ENCODE measurements at places on chromosomes 7 and 10. TPM values are rescaled to one million over a fixed set of nuclear protein-coding genes. Genes with fewer than 3 reads are reported as not detected.
A peak's percentile ranks its signal among the peaks of the same experiment; 100 is the strongest.

Gene IMPDH1
- total RNA-seq: 54.2 TPM

Gene MACC1
- total RNA-seq: 14.6 TPM

Gene RAMP3
- 0.85 TPM for total RNA-seq

DNA sequence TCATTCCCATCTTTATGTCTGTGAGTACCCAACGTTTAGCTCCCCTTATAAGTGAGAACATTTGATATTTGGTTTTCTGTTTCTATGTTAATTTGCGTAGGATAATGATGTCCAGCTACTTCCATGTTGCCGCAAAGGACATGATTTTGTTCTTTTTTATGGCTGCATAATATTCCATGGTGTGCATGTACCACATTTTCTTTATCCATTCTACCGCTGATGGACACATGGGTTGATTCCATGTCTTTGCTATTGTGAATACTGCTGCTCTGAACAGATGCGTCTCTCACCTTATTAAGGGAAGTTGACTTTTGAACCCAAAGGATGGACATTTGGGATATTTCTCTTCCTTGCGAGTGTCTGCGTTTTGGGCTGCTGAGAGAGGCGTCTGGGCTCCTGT lies 50.2 kb downstream of the GTF2IRD1 start:
- H3K36me3 ChIP-seq: peaks cover 10% of the 10 kb centered on the region
- no peak for DNase-seq
- H3K27me3 ChIP-seq: no peaks in the 10 kb centered on the region
- no peak overlapping the region for H3K4me3 ChIP-seq

DNA sequence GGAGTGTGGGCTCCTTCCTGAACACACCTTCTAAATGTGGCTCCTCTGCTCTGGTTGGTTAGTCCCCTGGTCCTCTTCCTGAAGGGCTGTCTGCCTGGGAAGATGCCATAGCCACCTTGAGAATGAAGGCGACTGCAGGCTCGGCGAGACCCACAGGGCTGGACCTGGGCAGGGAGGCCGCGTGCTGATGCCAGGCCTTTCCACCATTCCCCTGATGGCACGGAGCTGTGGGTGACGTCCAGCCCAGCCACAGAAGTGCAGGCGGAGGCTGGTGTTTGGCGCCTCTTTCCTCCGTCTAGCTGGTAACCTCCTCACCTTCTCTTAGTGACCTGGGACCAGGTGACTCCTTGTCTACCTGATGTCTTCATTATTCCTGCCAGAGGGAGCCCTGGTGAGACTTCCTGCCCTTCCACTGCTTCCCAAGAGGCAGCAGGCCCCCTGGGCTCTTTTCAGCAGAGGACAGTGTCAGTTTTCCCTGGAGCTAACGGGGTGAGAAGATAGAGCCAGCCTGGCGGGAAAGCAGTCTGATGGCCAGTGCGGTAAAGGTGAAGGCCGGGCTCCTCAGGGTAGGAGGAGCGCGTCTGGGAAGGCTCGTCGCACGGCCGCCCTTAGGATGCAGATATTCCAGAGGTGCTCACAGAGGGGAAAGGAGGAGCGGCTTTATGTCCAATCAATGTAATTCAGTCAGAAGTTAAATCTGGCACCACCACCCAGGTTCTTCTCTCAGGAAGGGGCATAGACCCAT lies 34.9 kb downstream of the GBX1 start:
- peaks cover 31% of the 10 kb centered on the region for H3K36me3 ChIP-seq
- H3K27me3 ChIP-seq: no peaks in the 10 kb centered on the region
- no peak overlapping the region for H3K4me3 ChIP-seq
- H3K27ac ChIP-seq: no peak overlapping the region
- no peak for DNase-seq

- no peak overlapping the region for H3K4me3 ChIP-seq
- H3K36me3 ChIP-seq: no peaks in the 10 kb centered on the region
- H3K27ac ChIP-seq: no peak overlapping the region
- H3K4me1 ChIP-seq: no peaks in the 10 kb centered on the region
- DNase-seq: no peak
Measured at GRCh38 chr10:102850025-102850518, 4.0 kb upstream of the BORCS7 start.

DNA sequence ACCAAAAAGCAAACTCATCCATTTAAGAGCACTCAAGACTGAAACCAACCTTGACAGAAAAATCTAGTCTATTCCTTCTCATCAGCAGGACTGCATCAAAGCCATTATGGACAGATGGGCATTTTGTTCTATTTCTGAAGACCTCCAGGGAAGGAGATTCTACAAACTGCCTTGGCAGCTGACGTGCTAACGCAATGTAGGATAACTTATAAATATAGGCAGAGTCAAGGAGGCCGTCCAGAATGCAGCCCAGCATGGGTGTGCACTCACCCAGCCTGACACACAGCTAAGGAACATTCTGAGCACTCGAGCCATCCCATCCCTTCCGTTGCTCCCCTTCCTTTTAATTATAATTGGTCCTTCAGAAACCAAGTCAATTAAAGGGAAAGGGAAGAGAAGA lies 25.3 kb upstream of the NEBL start:
- no peaks in the 10 kb centered on the region for H3K27me3 ChIP-seq
- H3K27ac ChIP-seq: no peak overlapping the region
- no peaks in the 10 kb centered on the region for H3K36me3 ChIP-seq
- no peaks in the 10 kb centered on the region for H3K4me1 ChIP-seq
- DNase-seq: no peak

GRCh38 chr10:102231357-102232318 lies 5.5 kb downstream of the ELOVL3 start:
- H3K27me3 ChIP-seq: peaks cover 99% of the 10 kb centered on the region
- H3K4me3 ChIP-seq: peak overlapping the region; percentile 62
- DNase-seq: peak; percentile 89
- no peak overlapping the region for H3K27ac ChIP-seq
- H3K36me3 ChIP-seq: no peaks in the 10 kb centered on the region

DNA sequence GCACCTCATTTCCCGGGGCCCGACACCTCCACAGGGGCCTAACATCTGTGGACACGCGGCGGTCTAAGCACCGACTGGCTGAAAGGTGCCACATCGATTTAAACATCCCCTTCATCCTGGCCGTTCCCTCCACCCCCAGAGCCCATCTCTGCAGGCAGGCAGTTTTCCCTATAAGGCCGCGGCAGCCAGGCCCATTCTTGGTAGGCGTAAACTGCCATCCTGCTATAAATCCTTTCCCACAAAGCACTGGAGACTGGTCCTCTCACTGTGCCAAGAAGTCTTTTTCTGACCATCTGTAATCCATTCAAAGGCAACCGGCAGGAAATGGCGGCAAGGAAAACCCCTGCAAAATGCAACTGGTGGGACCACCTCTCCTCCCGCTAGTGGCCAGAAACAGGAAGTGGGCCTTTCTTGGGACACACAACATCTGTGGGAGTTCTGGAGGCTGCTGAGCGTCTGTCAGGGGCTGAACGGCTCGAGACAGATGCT lies 22.4 kb downstream of the ATXN7L1 start:
- H3K4me1 ChIP-seq: peaks cover 61% of the 10 kb centered on the region
- 0 out of 2 replicates have a peak overlapping the region, but pooled peaks have one; percentile 24 for H3K27ac ChIP-seq
- no peak overlapping the region for H3K4me3 ChIP-seq
- peak; percentile 33 for DNase-seq
- H3K36me3 ChIP-seq: peaks cover 6% of the 10 kb centered on the region

GRCh38 chr10:8057636-8058273 lies 3.3 kb downstream of the GATA3 start:
- H3K4me1 ChIP-seq: peaks cover 77% of the 10 kb centered on the region
- H3K27me3 ChIP-seq: peaks cover 96% of the 10 kb centered on the region
- peak overlapping the region; percentile 60 for H3K4me3 ChIP-seq
- H3K27ac ChIP-seq: no peak overlapping the region
- no peak for DNase-seq

GRCh38 chr10:57692255-57692980 lies 575.3 kb downstream of the IPMK start:
- no peaks in the 10 kb centered on the region for H3K36me3 ChIP-seq
- H3K4me3 ChIP-seq: no peak overlapping the region
- H3K4me1 ChIP-seq: peaks cover 4% of the 10 kb centered on the region
- no peak overlapping the region for H3K27ac ChIP-seq
- no peak for DNase-seq

- no peaks in the 10 kb centered on the region for H3K36me3 ChIP-seq
- H3K27me3 ChIP-seq: no peaks in the 10 kb centered on the region
- H3K4me1 ChIP-seq: no peaks in the 10 kb centered on the region
- no peak overlapping the region for H3K4me3 ChIP-seq
- DNase-seq: no peak
- H3K27ac ChIP-seq: no peak overlapping the region
Measured at GRCh38 chr10:86545101-86545500, 23.5 kb upstream of the WAPL start.

DNA sequence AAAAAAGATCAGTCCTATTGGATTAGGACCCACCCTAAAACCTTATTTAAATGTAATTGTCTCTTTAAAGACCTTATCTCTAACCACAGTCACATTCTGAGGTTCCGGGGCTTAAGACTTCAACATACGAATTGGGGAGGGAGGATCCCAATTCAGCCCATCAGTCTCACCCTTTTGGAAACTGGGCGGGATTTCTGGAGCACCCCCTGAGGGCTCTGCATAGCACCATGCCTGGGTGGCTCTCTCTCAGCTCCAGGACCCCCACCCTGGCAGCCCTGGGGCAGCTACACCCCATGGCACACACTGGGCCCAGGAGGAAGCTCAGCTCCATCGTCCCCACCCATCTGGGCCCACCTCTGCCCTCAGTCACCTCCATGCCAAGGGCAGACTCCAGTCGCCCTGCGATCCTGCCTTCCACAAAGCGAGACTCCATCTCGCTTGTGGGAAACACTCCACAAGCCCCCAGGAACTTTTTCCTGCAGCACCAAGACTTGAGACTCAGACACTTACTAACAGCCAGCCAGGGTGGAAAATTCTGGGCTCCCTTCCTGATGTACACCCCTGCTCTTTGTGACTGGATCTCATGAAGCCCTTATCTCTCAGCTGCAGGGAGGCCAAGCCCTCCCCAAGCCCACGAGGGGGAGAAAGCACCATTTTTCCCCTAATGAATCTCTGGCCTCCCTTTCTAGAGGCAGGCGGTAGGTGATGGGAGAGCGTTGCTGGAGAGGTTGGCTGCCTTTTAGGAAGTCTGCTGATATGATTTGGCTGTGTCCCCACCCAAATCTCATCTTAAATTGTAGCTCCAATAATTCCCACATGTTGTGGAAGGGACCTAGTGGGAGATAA lies 90.8 kb upstream of the KDM7A start:
- H3K27ac ChIP-seq: no peak overlapping the region
- DNase-seq: no peak
- H3K27me3 ChIP-seq: no peaks in the 10 kb centered on the region
